Muscle of arm (tissue), 14 donors: ENCODE measurements at places on chromosomes 4 and X. TPM values are rescaled to one million over a fixed set of nuclear protein-coding genes. Genes with fewer than 3 reads are reported as not detected.

The PAGE5 gene
- polyA plus RNA-seq, result not detected

- DNase-seq, result no peak
Measured at GRCh38 chr4:145351922-145352321, 129.7 kb upstream of the SMAD1 start.

The IL13RA2 gene
- not detected for polyA plus RNA-seq

DNA sequence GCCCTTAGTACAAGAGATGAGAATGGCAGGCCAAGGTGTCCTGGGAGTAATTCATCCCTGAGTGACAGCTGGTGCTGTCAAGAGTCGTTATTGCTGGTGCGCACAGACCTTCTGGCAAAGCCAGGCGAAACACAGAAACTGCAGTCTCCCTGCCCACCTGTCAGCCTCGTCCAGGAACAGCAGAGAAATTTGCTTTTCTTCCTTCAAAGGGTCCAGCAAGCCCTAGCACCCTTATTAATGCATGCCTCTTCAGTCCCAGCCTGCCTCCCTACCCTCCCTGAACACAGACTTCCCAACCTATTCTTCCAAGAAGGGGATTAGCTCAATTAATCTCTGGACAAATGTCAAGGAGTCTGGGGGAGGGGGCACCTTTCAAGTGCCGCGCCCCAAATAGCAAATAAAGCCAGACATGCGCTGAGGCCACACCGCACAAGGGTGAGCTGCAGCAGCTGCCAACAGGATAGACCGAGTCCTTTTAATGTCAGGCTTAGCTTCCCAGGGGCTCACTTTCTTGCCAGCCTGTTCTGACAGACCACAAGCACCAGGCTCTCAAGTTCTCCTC, 250.7 kb upstream of the RASGEF1B start:
- DNase-seq, result no peak

The SAGE1 gene
- not detected for polyA plus RNA-seq
